Left forelimb (tissue), 1 donor: ENCODE measurements at places on chromosomes 1 and 21.

DNA sequence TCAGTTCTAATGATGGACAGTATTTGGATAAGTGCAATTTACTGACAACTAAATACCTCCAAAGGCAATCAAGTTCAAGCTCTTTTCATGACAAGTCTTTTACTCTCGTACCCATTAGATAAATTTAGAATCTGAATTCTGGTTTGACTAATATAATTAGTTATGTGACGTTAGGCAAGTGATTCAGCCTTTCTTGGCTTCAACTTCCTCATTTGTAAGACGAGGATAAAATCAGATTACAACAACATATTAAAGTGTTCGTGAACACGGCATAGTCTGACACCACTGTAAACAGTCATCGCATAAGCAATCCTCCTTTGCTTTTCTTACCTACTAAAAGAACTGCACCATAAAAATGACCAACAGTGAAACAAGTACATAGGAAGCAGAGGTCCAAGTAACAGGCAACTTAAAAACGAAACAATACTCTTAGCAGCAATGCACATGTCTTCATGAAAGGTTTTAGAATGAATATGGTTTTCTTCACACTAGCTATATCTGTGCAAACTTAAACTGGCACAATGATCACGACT lies 25.7 kb downstream of the COA6 start:
- DNase-seq: no peak

- no peak for DNase-seq
Measured at GRCh38 chr1:232149287-232150201, 480.4 kb downstream of the SIPA1L2 start.

GRCh38 chr21:37984416-37984815 lies 68.2 kb upstream of the KCNJ6 start:
- DNase-seq: no peak

DNA sequence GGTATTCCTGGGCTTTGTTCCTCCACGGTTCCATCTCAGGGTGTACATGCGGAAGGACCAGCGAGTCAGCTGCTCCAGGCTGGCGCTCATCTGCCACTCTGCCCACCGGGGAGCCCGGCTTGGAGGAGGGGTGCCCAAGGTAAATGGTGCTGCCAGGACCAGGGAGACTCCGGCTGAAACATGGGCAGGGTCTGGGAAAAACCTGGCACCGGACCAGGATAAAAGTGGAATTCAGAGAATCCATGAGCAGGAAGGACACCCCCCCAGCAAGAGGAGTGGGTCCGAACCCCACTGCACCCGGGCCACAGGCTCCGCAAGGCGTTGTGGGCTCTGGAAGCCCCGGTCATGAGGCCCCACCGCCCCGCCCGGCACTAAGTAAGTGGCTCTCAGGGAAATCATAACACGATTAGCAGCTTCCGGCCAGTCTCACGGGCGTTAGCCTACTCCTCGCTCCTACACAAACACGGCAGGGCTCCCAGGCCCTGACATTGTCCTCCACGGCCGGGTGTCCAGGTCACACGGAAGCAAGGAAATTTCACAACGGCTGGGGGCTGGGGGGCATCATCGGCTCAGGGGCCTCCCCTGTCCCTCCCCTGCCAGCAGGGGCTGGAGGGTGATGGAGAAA lies 21.1 kb downstream of the MEGF6 start:
- DNase-seq: no peak

DNA sequence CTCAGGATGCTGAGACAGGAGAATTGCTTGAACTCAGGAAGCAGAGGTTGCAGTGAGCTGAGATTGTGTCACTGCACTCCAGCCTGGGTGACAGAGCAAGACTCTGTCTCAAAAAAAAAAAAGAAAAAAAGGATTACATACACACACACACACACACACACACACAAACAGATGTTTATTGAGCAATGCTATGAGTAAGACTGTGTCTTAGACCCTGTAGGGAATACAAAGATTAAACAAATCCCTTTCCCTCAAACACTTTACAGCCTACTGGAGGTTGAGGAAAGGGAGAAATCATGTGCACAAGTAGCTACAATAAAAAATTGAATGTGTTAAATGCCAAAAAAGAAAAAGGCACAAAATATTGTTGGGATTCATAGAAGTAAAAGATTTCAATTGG lies 58.1 kb downstream of the RPAP2 start:
- no peak for DNase-seq

DNA sequence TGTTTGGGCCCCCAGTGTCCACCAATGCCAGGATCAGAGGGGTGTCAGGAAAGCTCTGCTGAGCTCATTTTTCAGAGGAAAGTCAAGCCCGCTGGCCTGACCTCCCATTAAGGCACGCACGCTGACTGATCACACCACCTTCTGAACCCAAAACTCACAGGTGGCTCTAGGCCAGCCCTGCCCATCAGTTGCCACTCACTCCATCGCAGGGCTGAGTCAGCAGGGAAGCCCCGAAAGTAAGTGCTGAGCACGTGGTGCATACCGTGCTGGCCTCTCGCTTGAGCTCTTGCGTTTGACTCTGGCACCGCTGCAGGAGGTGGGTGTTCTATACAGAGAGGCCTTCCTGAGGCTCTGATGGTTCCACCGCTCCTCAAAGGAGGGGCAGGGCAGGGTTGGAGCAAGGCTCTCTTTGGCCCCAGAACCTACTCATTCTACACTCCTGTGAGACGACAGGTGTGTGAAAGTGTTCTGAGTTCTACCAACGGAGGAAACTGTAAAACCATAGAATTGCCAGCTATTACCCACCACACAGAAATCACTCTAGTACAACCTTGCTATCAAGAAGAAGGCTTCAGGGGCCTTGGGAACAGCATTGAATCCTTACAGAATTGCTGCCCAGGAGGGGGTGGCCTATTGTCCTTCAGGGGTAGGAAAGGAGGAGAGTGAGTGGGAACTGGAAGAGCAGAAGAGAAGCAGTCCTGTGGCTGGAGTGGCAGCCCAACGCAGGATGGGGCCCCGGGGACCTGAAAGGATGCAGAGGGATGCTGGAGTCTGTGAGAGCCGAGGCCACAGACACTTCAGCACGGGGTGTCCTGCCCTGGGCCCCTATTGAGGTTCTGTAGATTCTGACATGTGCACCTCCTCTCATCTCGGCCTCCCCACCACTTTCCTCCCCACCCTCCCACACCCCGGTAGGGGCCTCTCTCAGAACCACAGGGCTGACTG lies 214.7 kb upstream of the EDN2 start:
- DNase-seq: no peak
